NCI-H82 (cell line): ENCODE measurements at places on chromosomes 16 and 17.

- DNase-seq = no peak
Observed at GRCh38 chr16:30888856-30889499, 4.9 kb downstream of the BCL7C start.

GRCh38 chr17:74624131-74624530, 593 bp upstream of the CD300E start:
- DNase-seq = no peak

DNA sequence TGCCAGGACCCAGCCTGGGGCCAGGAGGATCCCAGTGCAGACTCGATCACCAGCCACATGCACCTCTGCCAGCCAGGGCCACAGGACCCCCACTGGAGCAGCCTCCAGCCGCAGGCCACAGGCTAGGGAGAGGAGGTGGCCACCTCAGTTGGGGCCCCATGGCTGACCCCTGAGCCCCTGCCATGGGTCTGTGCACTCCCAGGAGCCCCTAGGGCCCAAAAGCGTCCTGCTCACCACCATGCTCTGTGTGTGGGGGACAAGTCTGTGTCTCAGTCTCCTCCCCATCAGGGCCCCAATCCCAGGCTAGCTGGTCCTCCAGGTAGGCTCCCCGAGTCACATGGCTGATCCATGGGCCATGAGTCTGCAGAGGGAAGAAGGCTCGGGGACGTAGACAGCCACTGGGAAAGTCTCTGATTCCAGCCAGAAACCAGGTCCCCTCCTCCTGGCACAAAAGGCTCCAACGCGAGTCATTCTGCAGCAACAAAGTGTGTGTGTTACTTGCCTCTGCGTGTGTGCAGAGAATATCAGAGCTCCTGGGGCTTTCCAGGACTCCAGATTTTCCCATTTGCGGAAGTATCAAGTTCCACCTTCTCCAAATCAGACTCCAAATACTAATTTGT, 6.1 kb upstream of the PRSS8 start:
- DNase-seq = no peak

DNA sequence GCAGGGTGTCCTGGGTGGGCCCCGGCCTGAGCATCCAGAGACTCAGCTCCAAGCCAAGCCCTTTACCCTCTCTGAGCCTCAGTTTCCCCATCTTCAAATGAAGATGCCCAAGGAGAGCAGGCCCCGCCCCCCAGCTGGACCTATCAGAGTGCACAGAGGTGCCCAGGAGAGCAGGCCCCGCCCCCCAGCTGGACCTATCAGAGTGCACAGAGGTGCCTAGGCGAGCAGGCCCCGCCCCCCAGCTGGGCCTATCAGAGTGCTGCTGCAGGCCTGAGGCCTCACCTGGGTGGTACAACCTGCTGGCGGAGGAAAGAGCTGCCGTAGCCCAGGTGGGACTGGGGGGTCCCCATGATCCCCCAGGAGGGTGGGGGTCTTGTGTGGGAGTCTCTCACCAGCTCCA, 3.4 kb upstream of the SSTR5 start:
- DNase-seq = no peak
